ENCODE measurements at places on chromosomes 3 and 15.

GRCh38 chr3:64086479-64087252 lies 63.4 kb upstream of the PSMD6 start:
- DNase-seq = no peak

DNA sequence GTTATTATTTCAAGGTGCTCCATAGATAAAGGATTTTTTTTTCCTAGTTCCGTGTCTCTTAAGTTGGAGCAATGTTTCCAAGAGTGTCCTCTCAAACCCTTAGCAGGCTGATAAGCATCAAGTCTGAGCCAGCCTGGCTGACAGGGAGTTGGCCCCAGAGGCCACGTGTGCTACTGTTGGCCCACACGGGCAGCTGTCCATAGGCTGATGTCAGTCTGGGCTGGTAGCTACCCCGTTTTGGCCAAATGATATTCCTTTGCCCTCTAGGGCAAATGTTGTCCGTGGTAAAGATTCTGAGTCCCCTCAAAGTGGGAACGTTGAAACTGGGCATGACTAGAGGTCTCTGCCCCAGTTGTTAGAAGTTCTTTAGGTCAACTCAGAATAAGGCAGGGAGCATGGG lies 99.4 kb downstream of the FLNB start:
- no peak for DNase-seq

DNA sequence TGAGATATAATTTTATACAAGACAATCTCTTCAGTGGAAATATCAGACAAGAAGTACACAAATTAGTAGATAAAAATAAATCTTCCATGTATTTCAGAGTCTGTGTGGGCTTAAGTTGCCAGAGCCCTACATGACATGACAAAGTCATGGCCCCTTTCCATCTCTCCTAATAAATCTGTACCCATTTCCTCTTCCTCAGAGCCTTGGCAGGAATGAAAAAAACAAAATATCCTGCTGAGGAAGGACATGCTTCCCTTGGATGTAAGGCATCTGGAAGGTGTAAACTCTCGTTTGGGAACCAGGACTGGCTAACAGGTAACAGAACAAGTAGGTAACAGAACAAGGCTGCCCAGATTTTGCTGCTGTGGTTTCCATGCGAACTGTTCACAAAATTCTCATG lies 148.1 kb downstream of the SNRK start:
- no peak for DNase-seq

DNA sequence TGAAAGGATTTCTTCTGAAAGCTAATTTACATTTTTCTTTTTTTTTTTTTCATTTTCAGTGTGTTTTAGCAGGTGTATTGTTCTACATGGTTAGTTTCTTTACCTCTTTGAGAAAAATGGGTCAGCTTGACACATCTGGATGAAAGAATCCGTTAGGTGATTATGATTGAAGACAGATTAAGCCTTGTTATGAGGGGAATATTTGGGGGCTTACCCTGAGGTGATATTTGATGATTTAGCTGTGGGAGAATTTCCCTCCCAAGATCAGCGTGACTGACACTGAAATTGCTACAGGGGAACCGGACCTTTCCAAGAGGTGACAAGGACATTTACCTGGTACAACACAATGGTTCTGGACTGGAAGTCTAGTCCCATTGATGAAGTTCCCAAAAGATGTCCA lies 147.5 kb downstream of the NFKBIZ start:
- DNase-seq = no peak

DNA sequence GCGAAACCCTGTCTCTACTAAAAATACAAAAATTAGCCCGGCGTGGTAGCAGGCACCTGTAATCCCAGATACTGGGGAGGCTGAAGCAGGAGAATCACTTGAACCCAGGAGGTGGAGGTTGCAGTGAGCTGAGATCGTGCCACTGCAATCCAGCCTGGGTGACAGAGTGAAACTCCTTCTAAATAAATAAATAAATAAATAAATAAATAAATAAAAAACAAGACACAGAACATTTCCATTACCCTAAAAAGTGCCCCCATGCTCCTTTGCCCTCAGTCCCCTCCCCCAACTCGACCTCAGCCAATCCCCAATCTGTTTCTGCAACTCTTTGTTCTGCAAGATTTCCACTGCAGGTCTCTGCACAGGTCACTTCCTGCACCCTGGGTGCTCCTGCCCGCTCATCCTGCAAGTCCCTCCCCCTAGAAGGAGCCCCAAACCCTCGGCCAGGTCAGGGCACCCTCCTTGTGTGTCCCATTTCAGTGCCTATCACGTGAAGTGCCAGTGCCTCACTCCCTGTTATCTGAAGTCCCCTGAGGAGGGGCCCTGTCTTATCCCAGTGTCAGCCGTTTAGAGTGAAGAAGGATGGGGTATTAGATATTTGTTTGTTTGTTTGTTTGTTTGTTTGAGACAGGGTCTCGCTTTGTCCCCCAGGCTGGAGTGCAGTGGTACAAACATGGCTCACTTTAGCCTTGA lies 1.1 kb downstream of the FAM240A start:
- DNase-seq = no peak

Measured in NCI-H1694 (cell line).